CD4-positive, alpha-beta T cell treated with Interleukin-4 for 4 hours (primary cell): ENCODE measurements at places on chromosomes 6 and 20.

DNA sequence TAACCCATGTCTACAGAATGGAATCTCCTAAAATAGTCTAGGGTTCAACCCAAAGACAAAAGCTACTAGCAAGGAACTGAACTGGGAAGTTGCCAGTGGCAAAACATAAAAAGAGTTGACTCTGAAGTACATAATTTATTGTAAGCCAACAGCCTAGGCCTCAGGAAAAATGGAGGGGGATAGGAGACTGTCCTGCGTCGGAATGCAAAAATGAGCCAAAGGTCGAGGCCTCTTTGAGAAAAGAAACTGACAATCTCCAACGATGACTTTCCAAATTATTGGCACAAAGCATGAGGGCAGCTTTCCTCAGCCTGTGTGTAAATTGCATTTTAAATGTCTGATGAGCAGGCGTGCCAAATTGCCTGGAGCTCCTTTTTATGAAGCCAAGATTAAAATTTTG, 2.1 kb downstream of the COL12A1 start:
- DNase-seq = no peak

GRCh38 chr6:137370871-137371633, 123.1 kb downstream of the OLIG3 start:
- no peak for DNase-seq

- DNase-seq = no peak
Measured at GRCh38 chr6:28765978-28766351, 157.8 kb downstream of the TRIM27 start.

GRCh38 chr6:27267857-27268434, 20.4 kb downstream of the PRSS16 start:
- no peak for DNase-seq

- DNase-seq = no peak
Measured at GRCh38 chr6:159616456-159616855, 76.6 kb downstream of the SOD2 start.

- DNase-seq = no peak
Measured at GRCh38 chr20:21513181-21513663, 642 bp downstream of the NKX2-2 start.

- DNase-seq = no peak
Measured at GRCh38 chr6:162100096-162100495, 627.5 kb downstream of the PRKN start.

DNA sequence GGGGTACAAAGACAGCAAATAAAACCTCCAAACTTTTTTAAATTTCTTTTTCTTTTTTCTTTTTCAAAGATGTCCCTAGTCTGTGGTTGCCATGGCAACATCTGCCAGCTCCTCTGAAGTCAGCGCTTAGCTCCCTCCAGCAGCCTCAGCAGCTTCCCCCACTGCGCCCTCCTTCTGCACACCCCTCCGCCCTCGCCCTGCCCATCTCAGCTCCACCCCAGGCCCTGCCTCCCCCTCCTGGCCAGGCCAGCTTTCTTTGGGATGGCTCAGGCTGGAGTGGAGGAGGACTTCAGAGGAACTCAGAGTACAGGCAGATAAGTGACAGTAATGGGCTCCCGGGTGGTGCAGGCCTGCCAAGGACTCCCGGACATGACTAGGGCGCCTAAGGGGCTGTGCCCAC, 104.6 kb downstream of the LRFN2 start:
- no peak for DNase-seq

- DNase-seq = no peak
Measured at GRCh38 chr20:46539113-46539512, 11.3 kb downstream of the OCSTAMP start.

DNA sequence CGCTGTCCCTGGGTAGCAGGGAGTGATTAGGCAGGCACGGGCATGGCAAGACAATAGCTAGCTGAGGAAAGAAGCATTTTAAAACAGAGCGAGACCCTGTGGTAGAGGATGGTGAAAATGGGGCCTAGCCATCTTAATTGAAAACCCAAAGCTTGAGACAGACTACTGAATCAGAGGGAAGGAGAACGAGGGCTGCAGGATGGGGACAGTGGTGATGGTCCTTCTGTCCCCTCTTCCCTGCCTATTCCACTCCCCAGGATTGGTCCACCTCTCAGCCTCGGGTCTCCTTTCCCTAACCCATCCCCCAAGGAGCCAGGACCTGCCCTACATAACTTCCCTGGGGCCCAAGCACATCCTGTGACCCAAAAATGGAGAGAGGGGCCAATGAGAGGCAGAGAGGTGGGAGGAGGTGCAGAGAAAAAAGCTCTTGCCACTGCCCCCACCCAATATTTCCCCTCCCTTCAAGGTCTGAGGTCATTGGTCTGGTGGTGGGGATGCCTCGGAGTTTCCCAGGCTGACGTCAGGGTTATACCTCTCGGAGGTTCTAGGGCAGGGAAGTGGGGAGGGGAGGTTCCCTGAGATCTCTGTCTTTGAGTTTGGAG, 884 bp upstream of the CUTA start:
- peak; percentile 64 for DNase-seq

DNA sequence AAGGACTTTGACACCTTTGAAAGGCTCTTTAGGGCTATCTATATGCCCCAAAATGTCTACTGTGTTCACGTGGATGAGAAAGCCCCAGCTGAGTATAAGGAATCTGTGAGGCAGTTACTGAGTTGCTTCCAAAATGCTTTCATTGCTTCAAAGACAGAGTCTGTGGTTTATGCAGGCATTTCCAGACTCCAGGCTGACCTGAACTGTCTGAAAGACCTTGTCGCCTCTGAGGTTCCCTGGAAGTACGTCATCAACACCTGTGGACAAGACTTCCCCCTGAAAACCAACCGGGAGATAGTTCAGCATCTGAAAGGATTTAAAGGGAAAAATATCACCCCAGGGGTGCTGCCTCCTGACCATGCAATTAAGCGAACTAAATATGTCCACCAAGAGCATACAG, 65.2 kb downstream of the GCNT2 start:
- no peak for DNase-seq

GRCh38 chr6:47303861-47304260, 5.8 kb downstream of the TNFRSF21 start:
- DNase-seq = no peak

- DNase-seq = no peak
Measured at GRCh38 chr20:62025832-62026563, 39.7 kb downstream of the TAF4 start.

GRCh38 chr6:42404484-42404883, 47.2 kb downstream of the TRERF1 start:
- peak; percentile 58 for DNase-seq

- DNase-seq = peak; percentile 80
Measured at GRCh38 chr6:108942556-108943492, 94.6 kb downstream of the ARMC2 start.

- DNase-seq = no peak
Measured at GRCh38 chr6:133548423-133549159, 307.4 kb downstream of the EYA4 start.

GRCh38 chr6:104505838-104506237, 353.9 kb downstream of the HACE1 start:
- no peak for DNase-seq
